Cardiac septum (tissue), 1 donor: ENCODE measurements at places on chromosomes 4 and X. TPM values are rescaled to one million over a fixed set of nuclear protein-coding genes. Genes with fewer than 3 reads are reported as not detected.

The CPLX1 gene
- total RNA-seq = 9.4 TPM

DNA sequence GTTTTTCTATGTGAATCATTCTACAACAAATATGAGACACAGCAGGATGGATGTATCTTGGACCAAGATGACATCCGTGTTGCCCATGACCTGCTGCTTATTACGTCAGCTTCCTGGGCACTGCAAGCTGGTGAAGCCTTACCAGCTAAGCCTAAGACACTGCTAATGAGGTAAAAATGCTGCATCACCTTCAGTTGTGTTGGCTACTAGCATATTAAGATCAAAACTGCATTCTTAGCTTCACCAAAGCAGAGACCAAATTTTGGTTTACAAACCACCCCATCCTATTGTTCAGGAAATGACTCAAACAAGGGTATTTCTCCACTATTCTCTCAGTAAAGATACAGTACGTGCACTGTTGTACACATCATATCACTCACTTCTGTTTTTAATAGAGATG lies 50.3 kb downstream of the MAML3 start:
- no peak for DNase-seq

The CTAG1B gene
- not detected for total RNA-seq

The MAGEC3 gene
- total RNA-seq = not detected

GRCh38 chr4:34939073-34939472 lies 1305.2 kb downstream of the ARAP2 start:
- no peak for DNase-seq

GRCh38 chr4:21451032-21451431 lies 497.5 kb downstream of the KCNIP4 start:
- no peak for DNase-seq
